ENCODE measurements at places on chromosomes 12 and 14.

GRCh38 chr12:121934309-121934664, 15.9 kb downstream of the CFAP251 start:
- DNase-seq, result no peak

DNA sequence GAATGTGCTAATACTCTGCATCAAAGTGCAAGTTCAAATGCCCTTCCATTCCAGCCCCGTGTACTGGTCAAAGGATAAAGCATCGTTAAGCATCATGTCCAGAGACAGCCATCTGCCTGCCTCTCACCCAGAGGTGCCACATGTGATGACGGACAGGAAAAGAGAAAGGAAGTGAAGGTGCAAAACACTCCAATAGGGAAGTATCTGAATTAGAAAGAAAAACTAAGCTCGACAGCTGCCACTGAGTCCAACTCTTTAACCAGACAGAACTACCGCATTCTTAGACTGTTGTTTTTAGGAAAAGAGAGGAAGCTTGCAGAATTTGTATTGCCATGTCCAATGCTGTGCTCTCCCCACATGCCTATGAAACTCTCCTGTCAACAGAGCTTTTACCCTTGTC, 465.0 kb upstream of the SOX5 start:
- DNase-seq, result no peak

GRCh38 chr12:108691998-108692808, 39.1 kb downstream of the CORO1C start:
- DNase-seq, result peak; percentile 74

GRCh38 chr12:118689793-118690192, 291.5 kb upstream of the SRRM4 start:
- DNase-seq, result no peak

DNA sequence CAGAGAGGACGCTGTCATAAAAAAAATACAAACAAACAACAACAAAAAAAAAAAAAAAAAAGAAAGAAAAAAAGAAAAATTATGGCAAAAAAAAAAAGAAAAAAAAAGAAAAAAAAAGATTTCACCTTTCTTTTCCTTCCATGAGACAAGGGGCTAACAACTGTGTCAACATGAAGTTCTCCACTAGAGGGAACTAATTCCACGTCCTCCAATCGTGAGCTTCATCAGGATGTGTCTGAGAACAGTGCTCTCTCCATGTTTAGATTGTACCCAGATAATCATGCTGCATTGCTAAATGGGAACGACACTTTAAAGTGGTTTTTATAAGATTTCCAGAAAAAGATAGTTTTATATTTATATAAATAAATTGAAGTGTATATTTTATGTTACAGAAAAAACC, 96.2 kb upstream of the PTPRB start:
- DNase-seq, result peak; percentile 90

GRCh38 chr12:450438-450837, 9.3 kb upstream of the B4GALNT3 start:
- DNase-seq, result no peak

DNA sequence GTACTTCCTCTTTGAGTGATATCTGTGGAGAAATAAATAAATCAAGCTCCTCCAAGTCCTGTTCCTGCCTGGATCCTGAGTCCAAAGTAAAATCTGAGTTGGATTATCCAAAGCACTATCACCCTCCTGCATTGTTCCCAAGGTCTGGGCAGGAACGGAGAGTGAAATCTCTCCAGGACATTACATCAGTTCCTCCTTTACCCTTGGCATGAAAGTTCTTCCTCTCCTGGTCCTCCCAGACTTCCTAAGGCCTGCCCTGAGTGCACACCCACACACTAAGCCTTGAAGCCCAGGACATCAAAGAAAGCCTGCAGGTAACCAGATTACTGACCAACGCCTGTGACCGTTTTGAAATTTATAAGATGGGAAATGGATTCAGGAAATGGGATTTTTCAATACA, 206.8 kb upstream of the BCL2L14 start:
- DNase-seq, result no peak

DNA sequence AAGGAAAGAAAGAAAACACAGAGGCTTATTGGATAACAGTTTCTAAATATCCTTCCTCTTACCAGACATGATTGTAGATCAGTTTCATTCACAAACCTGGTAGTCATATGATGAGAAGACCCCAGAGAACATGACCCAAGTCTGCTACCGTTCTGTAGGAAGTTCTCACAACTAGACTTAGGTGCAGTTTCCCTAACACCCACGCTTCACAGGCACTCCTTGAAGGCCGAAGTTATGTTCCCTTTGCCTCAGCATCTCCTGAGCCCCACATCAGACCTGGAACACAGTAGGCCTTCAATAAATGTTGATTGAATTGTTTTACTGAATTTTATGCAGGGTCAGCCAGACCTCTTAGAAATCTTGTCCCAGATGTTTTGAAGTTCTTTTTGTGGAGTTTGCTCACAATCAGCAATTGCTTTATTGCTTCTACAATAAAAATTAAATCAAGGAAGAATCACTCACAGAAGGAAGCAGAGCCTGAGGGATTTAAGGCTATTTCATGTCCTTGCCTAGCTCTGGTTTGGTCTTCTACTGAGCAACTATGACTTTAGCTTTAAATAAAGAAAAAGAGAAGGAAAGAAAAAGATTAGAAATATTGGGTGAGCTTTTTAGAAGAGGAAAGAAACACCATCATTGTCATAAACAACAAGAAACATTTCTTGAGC, 138.6 kb upstream of the MDM1 start:
- DNase-seq, result no peak

GRCh38 chr14:70239802-70240201, 51.1 kb upstream of the SLC8A3 start:
- no peak for DNase-seq

GRCh38 chr12:38736821-38737220, 168.6 kb downstream of the CPNE8 start:
- no peak for DNase-seq

- DNase-seq, result no peak
Observed at GRCh38 chr14:68888883-68889282, 90.2 kb downstream of the ACTN1 start.

- no peak for DNase-seq
Observed at GRCh38 chr12:127306604-127307215, 960.3 kb upstream of the TMEM132C start.

GRCh38 chr14:90336985-90337384, 5.2 kb upstream of the NRDE2 start:
- no peak for DNase-seq

GRCh38 chr12:64931321-64931720, 106.9 kb downstream of the TBC1D30 start:
- DNase-seq, result no peak

DNA sequence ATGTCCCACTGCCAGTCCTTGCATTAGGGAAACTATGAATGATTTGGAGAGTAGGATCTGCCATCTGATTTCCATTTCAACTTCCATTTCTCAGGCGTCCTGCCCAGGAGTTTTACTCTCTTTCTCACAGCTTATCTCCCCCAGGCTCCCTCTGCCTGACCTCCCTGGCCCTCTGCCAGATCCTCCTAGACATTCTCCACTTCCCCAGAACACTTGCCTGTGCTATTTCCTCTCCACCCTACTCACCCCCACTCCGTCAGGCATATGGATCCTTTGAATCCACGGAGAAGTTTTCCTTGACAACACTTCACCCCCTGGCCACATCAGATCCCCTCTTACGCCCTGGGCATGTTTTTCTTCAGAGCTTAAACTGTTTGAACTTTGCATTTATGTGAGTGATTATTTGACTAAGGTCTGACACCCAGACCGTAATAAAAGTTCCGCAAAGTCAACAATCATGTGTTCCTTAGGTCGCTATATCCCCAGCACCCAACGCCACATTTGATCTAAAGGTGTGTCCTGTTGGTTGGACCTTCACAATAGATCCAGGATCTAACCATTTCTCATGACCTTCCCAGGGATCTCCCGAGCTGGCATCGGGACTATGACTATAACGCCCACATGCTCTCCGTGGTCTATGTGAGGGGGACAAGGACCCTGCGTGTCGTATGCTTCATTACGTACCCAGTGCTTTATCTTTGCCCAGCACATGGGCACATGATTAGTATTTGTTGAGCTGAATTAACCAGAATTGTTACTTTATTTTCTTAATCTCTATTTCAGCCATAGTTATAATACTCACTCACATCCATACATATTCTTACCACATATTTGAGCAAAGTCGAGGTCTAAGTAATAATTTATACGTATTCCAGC, 255.8 kb upstream of the FOXN3 start:
- no peak for DNase-seq

DNA sequence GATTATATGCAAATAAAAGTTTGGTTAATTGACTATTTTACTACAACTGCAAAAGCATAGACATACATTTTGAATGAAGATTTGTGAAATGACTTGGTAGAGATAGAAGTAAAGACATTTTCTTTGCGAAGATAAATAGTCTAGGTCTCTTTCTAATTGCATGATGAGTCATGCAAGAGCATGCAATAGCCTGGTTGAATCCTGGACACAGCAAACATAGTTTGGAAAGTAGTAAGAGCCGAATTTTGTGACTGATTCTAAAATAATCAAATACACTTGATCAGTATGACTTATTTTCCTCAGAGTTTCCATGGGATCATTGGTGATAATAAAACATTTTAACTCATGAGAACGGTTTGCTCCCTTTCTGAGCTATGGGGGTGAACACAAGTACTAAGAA, 27.7 kb upstream of the CAND1 start:
- DNase-seq, result no peak

GRCh38 chr12:101107032-101107763, 102.8 kb downstream of the SLC5A8 start:
- no peak for DNase-seq

DNA sequence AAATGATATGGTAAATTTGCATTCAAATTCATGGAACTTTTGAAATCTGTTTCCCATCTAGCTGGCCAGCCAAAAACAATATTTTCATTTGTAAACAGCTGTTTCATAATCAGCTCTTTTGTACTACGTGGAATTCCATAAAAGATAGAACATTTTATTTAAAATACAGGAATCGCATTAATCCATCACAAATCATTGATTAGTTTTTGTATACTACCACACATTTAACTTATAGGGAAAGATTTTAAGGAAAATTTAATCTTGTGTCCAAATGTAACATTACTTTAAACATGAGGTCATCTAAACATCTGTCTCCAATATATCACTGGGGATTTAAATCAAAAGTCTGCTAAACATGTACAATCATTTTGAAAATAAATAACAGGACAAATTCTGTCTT, 33.5 kb downstream of the SLC25A21 start:
- DNase-seq, result no peak

- no peak for DNase-seq
Observed at GRCh38 chr12:103810111-103810510, 30.9 kb downstream of the NT5DC3 start.

- peak; percentile 75 for DNase-seq
Observed at GRCh38 chr12:66036317-66036716, 94.2 kb downstream of the LLPH start.

DNA sequence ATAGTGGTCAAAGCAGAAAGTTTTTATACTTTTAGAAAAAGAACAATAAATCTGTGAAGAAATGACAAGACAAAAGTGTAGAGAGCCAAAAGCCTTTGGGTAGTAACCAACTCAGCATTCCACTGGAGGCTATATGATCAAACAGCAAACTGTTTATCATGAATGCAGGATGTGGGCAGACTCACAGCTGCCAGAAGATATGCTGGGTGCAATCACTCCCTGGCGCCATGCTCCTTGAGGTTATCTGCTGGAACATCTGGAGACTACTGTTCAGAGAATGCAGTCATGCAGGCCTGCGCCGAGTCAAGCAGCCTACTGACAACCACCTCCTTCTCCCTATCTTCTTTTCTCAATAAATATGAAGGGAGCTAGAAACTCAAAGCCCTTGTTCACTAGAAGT, 49.0 kb upstream of the SLC8A3 start:
- DNase-seq, result no peak

- DNase-seq, result no peak
Observed at GRCh38 chr12:101939306-101939705, 61.9 kb downstream of the DRAM1 start.

DNA sequence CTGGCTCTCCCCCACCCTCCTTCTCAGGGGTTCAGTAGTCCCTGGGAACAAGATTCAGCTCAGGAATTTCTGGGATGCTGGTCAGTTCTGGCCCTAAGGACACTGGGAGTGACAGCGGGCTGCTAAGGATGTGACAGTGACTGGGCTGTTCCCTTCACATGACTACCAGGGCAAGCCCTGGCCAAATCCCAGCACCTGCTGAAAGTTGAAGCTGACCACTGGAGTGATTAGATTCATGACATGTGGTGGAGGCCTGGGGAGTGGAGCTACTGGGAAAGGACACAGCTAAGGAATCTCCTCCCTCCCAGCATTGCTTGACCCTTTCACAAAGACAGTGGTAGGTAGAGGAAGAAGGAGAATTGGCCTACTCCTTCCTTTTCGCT, 204.9 kb downstream of the DAD1 start:
- no peak for DNase-seq

DNA sequence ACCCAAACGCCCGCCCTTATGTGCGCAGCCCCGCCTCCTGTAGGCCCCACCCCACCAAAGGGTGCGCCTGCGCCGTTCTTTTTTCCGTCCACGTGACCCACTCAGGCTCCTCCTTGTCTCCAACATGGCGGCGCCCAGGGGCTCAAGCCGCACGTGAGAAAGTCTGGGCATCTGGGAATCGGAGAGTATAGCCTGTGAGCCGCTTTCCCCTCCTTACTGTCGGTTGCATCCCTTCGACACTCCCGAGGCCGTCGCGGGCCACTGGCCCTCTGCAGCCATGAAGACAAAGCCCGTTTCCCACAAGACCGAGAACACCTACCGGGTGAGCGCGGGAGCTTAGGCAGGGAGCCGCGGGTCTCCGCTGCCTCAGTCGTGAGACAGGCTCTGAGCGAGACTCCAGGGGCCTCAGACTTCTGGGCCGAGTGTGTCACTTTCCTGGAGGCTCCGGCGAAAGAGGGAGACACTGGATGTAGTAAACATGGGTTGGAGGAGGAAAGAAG, at the start of gene UTP20:
Gene UTP20, plus strand, starts transcription at position 100 of the 500 bp plus-strand sequence. Its CDS starts 178 bp downstream, at position 278.
- peak; percentile 95 for DNase-seq

GRCh38 chr14:57412341-57412740, 22.0 kb downstream of the NAA30 start:
- no peak for DNase-seq

- peak; percentile 69 for DNase-seq
Observed at GRCh38 chr12:57085999-57086492, 2.9 kb upstream of the NAB2 start.

GRCh38 chr14:61151251-61151650, 129.9 kb downstream of the TMEM30B start:
- no peak for DNase-seq
